ENCODE measurements at places on chromosomes 6 and 20.

DNA sequence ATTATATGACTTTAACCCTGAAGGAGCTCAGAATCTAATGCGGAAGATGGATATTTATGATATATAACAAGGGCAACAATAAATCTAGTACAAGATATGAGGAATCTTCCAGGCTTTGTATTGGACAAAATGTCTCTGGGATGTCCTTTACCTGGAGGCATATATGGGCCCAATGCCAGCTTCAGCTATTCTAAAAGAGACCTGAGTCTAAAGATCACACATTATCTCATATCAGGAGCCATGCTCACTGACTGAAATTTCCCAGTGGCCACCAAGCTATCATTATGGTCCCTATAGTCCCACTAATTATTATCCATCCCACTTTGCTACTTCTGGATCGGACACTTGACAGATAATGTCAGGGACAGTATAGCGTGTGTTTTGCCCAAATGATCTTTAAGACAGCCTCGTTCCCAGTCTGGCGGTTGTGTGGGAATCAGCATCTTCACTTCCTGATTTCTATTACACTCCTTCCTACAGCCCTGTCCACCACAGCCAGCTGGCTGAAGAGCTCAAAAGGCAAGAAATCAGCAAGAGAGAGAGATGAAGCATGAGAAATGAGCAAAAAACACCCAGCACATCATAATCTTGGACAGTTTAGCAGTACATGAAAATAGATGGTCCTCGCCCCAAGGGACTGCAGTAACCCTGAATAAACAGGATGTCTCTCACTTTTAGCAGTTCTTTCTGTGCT is 34.9 kb downstream of the KLHL31 start:
- no peak for DNase-seq

- DNase-seq = peak; percentile 66
Measured at GRCh38 chr20:4076671-4077070, 61.3 kb upstream of the RNF24 start.

DNA sequence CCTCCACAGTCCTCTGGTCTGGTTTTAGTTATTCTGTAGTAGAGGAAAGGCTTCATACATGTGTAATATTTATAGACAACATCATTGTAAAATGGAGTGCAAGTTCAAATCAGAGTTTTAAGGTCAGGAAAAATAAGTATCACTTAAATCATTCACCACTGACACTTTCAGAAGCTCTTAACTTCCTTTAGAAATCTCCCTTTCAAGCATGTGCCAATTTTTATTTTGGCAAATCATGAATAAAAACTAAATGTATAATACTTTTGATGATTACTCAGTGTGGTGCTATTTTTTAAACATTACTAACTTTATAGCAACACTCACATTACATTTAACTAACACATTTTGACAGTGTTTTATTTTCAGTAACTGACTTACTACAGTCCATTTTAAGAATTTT is 112.2 kb downstream of the OGFRL1 start:
- DNase-seq = no peak

DNA sequence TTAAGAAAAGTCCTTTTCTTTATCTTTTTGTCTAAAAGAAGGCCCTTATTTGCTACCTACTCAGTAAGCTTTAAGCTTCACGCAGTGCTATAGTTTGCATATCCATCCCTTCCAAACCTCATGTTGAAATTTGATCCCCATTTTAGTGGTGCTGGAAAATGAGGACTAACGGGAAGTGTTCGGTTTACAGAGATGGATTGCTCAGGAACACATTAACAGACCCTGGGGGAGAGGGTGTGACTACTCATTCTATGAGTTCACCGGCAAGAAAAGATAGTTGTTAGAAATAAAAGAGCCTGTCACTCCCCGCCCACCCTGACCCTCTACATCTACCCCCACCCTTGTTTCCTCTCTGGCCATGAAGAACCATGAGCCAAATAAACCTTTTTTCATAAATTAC is 546.2 kb downstream of the MEI4 start:
- DNase-seq = no peak

- no peak for DNase-seq
Measured at GRCh38 chr20:33602826-33603590, 59.1 kb upstream of the C20orf144 start.

GRCh38 chr6:118165500-118165899 is 258.4 kb downstream of the SLC35F1 start:
- DNase-seq = no peak

Measured in fibroblast of the conjunctiva (primary cell).